ENCODE measurements at places on chromosomes 1 and 21.
A peak's percentile ranks its signal among the peaks of the same experiment; 100 is the strongest.

DNA sequence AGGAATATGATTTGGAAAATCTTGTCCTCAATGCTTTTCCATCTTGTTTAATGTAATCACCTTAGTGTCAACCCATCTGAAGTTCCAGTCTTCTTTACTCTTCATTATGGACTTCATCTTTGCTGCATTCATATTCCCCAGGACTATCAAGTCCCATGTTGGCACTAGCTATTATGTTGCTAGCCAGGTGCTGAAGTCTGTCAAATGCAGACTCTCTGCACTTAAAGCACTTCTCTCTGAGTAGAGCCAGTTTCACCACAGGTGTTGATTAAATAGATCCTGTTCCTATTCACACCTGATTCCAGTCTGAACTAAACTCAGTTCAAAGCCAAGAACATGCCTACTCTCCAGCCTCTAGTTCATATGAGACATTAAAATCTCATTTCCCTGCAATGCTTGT lies 75.0 kb upstream of the PKN2 start:
- DNase-seq = no peak

GRCh38 chr1:100528871-100529270 lies 9.1 kb upstream of the GPR88 start:
- DNase-seq = no peak

GRCh38 chr1:94275083-94275482 lies 37.7 kb upstream of the ARHGAP29 start:
- DNase-seq = no peak

DNA sequence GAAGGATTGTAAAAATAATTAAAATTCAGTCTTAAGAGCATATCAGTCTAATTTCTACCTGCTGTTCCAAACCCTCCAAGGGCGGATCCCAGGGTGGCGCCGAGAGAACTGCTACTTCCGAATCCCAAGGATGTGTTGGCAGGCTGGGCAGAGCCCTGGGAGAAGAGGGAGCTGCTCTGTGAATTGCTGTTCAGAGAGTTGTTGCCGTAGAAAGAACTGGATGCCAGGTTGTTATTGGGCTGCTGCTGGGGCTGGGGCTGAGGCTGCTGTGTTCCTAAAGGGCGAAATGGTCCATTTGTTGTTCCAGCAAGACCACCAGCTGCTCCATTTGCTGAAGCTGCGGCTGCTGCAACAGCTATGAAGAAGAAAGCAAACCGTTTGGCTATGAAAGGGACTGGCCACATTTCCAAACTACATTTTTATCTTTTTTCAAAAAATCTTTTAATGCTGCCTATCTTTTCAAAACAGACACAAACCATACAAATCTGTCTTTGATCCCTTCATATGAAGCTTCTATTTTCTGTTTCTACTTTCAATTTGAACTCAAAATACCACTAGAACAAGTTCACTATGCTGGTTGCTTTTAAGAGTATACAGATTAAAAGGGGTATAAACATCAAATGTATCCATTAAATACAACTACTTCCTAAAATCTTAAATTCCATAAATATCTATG lies 57.5 kb upstream of the SDC3 start:
- DNase-seq = no peak

- DNase-seq = no peak
Measured at GRCh38 chr1:180451504-180451903, 50.9 kb downstream of the ACBD6 start.

DNA sequence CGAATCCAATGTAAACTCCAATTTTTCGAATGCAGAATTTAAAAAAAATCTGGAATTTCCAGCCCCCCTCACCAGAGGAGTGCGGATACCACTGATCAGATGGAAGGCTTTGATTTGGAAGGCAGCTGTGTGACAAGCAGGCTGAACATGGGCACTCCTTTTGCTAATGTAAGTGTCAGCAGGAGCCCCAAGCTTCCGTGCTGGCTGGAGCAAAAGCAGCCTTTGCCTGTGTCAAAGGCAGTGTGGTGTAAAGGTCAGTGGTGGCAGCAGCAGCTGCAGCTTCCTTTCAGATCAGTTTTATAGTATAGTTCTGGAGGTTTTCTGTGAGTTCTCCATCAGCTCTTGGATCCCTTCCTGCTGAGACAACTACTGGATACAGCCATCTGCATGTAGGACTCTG lies 259.9 kb downstream of the CTH start:
- DNase-seq = no peak

GRCh38 chr1:145720878-145721671 lies 1.8 kb downstream of the CD160 start:
- DNase-seq = peak; percentile 76

GRCh38 chr1:51189421-51190073 lies 46.5 kb upstream of the RNF11 start:
- peak; percentile 32 for DNase-seq

GRCh38 chr1:114262337-114262736 lies 108.7 kb upstream of the SYT6 start:
- DNase-seq = no peak

GRCh38 chr1:163706915-163707314 lies 385.2 kb downstream of the NUF2 start:
- DNase-seq = no peak

GRCh38 chr21:21971384-21971783 lies 973.2 kb downstream of the NCAM2 start:
- no peak for DNase-seq

DNA sequence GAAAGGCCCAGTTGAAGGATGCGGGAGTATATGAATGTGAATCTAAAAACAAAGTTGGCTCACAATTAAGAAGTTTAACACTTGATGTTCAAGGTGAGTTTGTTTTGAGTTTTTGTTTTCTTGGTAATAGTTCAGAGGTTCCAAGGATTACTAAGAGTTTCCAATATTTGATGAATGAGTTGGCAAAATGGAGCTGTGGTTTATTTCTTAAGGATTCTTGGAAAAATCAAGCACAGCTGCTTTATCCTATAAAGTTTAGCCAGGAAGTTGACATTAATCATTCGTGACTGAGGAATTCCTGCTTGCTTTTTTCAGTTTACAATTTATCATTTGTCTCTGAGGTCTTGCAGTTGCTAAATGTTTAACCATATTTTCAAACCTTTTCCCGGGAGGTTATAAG lies 15.1 kb downstream of the VCAM1 start:
- DNase-seq = no peak

- DNase-seq = no peak
Measured at GRCh38 chr21:32800056-32800455, 28.5 kb upstream of the PAXBP1 start.

DNA sequence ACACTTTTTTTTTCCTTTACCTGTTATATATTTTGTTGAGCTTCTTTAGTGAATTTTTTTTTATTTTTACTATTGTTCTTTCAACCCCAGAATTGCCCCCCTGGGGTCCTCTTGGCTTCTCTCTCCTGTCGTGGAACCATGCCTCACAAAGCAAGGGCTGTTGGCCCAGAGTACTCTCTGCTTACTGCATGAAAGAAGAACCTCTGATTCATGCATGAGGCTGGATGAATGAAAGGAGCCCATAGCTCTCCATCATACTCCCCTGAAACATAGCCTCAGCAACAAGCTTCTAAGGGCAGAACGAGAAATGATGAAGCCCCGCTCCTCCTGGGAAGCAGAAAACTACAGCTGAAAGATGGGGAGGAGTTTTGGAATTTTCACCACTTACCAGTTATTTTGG lies 1441.0 kb downstream of the BRINP3 start:
- no peak for DNase-seq

DNA sequence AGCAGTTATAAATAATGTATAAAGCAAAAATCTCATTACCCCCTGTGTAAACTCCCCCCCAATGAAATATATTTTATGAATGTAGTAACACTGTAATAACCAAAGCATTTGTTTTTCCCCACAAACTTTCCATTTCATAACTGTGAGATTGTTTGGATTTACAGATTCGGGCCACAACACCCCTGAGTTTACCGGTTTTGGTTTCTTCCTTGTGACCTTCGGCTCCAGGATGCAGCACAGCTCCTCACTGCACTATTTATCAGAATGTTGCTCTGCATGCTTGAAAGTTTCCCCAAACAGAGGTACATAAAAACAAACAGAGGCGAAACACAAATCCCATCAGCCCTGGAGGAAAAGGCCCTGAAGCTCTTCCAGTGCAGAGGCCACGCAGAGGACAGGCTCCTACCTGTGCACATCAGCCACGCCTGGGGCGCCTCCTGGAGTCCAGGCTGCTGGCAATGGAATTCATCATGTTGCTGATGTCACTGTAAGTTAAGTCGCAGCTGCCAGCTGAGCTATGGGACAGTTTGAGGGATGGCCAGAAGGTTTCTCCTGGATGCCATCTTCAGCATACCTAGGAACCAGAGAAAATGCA lies 122.0 kb downstream of the LMO4 start:
- peak; percentile 20 for DNase-seq

DNA sequence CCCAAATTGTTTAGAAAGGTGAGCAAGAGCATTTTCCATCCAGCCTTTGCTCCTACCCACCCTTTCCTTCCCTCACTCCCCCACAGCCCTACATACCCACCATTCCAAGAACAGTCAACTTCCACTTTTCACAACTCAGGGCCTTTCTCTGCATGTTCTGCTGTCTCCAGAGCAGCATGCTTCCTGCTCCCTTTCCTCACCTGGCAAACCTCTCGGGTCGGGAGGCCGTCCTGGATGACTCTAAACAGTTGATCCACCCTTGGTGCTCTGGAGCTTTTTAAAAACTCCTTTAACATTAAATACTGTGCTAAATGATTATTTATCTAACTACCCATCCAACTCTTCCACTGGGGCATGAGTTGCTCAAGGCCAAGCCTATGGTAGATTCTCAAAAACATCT lies 200.6 kb downstream of the SETD4 start:
- DNase-seq = no peak

DNA sequence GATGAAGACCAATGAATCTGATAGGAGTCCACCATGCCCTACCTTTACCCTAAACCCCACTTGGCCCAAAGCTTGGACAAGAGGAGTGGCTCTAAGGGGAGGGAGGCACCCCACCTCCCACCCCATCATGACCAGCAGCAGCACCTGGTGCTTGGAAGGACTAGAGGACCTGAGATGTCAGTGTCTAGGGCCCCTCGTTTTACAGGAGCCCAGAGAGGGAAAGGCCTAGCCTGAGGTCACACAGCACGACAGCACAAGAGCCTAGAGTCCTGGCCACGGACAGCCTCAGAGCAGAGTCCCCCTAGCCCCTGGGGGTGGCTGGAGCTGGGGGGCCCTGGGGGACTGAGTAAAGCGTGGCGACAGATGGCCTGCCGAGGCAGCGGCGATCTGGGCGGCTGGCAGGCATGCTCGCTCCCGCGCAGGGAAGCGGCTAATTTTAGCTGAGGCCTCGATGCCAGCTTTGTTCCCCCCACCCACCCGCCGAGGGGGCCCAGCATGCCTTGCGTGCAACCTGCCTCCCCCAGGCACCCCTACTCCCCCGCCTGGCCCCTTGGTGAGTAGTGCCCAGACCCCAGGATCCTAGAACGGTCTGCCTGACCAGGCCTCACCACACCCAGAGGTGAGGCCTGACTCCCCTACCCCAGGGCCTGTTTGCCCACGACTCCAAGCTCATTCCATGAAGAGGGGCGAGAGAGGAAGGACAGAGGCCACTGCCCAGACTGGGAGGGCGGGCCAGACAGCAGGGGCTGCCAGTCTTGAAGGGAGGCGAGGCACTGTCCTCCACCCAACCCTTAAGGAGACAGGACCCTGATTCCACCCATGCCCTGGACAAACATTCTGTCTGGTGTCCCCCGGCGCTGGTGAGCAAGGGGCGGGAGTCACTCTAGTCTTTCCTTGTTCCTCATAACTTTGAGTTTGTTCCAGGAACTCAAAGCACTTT lies 39.0 kb downstream of the AHDC1 start:
- no peak for DNase-seq

GRCh38 chr1:78102082-78102481 lies 56.3 kb downstream of the GIPC2 start:
- DNase-seq = no peak

DNA sequence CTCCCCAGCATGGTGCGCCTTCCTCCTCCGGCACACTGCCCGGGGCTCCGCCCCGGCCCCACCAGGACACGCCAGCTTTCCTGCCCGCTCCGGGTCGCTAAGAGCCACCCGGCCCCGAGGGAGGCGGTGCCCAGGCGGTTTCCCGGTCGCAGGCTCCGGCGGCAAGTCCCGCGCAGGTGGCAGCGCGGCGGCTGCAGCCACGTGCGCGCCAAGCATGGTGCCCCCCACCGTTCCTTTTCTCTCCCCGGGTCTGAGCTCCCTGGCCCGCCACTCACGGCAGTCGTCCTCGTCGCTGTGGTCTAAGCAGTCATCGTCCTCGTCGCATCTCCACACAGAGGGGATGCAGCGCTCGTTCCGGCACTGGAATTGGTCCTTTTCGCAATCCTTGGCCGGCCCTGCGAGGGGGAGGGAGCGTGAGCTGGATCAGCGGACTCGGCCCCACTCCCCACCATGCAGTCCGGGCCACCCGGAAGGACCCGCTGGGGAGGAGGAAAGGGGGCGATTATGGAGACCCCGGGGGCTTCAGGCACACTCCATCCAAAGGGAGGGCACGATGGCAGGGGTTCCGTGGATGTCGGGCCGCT lies 1.2 kb downstream of the LRP8 start:
- peak; percentile 51 for DNase-seq

GRCh38 chr1:32350785-32351398 lies 11.4 kb downstream of the FAM229A start:
- DNase-seq = peak; percentile 77
